B cell (primary cell): ENCODE measurements at places on chromosomes 16 and 17. TPM values are rescaled to one million over a fixed set of nuclear protein-coding genes. Genes with fewer than 3 reads are reported as not detected.

GRCh38 chr16:72246423-72246822, 74.5 kb upstream of the PMFBP1 start:
- no peak overlapping the region for H3K27ac ChIP-seq
- no peak for DNase-seq
- H3K4me1 ChIP-seq, result no peaks in the 10 kb centered on the region
- H3K4me3 ChIP-seq, result no peak overlapping the region
- no peaks in the 10 kb centered on the region for H3K27me3 ChIP-seq
- no peaks in the 10 kb centered on the region for H3K36me3 ChIP-seq

DNA sequence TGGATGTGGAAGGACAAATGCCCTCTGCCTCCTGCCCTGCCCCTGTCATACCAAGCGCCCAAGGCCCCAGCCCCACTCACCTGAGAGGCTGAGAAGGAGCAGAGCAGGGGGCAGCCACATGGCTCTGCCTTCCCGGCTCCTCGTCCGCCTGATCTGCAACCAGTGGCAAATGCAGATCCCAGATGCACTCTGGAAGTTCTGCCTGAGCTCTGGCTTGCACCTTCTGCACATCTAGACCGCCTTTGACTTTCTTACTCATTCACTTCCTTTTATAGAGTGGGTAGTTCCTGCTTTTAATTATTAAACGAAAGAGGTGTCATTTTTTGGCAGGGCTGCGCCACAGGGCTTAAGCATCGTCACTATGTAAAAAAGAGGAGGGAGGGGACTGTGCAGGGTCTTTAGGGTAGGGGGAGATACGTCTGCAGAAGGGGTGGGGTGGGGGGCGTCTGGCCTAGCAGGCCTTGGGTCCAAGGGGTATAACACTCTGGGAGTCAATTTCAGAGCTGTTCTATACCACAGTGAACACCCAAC, at the start of gene CD300LB:
TSS of gene CD300LB (minus strand) at position 245 of the 531 bp plus-strand sequence. CDS start at position 120, 125 bp downstream.
- no peak for DNase-seq
- H3K27me3 ChIP-seq, result peaks cover 13% of the 10 kb centered on the region
- H3K36me3 ChIP-seq, result no peaks in the 10 kb centered on the region
- H3K4me1 ChIP-seq, result peaks cover 28% of the 10 kb centered on the region
- no peak within 1 kb of the TSS for H3K4me3 ChIP-seq
- H3K27ac ChIP-seq, result no peak within 1 kb of the TSS

DNA sequence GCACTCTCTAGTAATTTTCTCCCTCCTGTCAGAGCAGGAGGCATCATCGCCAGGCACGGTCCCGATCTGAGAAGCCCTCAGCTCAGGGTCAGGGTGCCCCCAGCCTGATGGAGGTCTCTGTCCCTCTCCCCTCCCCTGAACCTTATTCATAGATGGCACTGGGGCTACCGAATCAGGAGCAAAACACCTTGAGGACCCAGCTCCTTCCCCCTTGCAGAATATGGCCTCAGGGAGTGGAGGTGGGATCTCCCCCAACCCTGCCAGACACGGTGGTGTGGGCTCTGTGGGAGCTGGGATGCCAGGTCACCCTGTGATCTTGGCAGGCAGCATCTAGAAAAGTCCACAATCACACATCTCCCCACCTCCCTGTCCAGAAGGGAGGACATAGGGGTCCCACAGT, 2.5 kb downstream of the CPNE2 start:
- peaks cover 14% of the 10 kb centered on the region for H3K4me1 ChIP-seq
- no peak for DNase-seq
- H3K27ac ChIP-seq, result no peak overlapping the region

GRCh38 chr16:2531371-2531695, at the start of gene CEMP1:
CEMP1 (minus strand) TSS chr16:2531408; CDS start chr16:2531073, 335 bp downstream.
- peak within 1 kb of the TSS; percentile 93 for H3K4me3 ChIP-seq
- no peak for DNase-seq
- peaks cover 8% of the 10 kb centered on the region for H3K4me1 ChIP-seq
- H3K36me3 ChIP-seq, result peaks cover 35% of the 10 kb centered on the region
- H3K27ac ChIP-seq, result peak within 1 kb of the TSS; percentile 100

DNA sequence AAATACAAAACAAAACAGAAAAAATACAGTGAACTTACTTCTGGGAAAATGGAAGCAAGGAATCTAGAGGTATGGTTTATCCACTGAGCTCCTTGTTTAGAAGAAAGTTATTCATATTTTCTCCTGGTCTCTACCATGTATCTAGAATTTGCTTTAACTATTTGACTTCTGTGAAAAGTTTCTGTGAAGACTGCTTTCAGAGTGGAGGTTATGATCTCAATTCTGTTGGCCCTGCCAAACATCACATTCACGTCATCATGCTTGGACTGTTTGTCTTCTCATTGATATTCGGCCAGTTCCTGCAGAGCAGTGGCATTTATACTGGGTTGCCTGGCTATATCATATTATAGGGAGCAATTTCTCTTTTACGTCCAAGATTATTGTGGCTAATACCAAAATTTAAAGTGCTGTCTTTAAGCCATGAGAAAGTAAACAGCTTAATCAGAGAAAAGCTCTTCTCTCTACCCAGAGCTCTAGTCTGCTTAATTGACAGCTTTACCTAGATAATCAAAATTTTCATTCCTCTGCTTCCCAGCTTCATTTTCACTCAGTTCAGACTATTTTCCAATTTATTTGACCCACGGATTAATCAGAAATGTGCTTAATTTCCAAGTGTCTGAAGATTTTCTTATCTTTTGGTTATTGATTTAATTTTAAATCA, at the start of gene ABCA8:
TSS of gene ABCA8 (minus strand) at position 212 of the 661 bp plus-strand sequence. CDS start 13,358 bp downstream, outside the sequence.
- no peaks in the 10 kb centered on the region for H3K36me3 ChIP-seq
- H3K27ac ChIP-seq, result no peak within 1 kb of the TSS
- no peak for DNase-seq
- H3K4me3 ChIP-seq, result no peak within 1 kb of the TSS
- no peaks in the 10 kb centered on the region for H3K27me3 ChIP-seq

GRCh38 chr17:32516450-32516849, 29.7 kb downstream of the CDK5R1 start:
- DNase-seq, result no peak
- H3K27ac ChIP-seq, result no peak overlapping the region
- peaks cover 65% of the 10 kb centered on the region for H3K4me1 ChIP-seq
- no peak overlapping the region for H3K4me3 ChIP-seq

DNA sequence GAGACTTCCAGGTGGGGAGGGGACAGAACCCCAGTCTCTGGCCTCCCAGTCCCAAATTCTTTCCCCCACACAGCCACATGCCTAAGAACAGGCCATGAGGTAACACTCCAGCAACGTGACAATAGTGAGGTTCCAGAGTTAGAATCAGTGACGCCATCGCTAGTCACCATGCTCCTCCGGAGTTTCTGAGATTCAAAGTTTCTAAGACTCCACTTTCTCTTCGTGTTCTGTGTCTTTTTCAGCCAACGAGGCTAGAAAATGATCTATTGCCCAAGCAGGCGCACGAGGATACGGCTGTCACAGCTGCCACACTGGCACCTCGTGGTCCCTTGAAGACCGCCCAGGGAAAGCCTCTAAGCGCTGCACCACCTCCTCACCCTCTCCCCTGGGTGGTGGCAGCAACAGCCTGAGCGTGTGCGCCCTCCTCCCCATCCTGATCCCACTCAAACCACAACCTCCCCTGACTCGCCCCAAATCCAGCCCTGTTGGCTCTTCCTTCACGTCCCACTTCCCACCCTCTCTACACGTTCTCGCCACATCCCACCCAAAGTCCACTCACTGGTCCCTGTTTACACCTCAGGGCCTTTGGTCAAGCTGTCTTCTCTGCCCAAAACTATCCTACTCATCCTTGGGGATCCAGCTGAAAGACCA, 1.0 kb downstream of the MCRIP1 start:
- peak; percentile 70 for DNase-seq
- H3K36me3 ChIP-seq, result no peaks in the 10 kb centered on the region
- peaks cover 18% of the 10 kb centered on the region for H3K4me1 ChIP-seq
- H3K27ac ChIP-seq, result peak overlapping the region; percentile 62

GRCh38 chr17:41722231-41722630, 10.1 kb downstream of the GAST start:
- H3K4me3 ChIP-seq, result no peak overlapping the region
- H3K36me3 ChIP-seq, result no peaks in the 10 kb centered on the region
- no peak overlapping the region for H3K27ac ChIP-seq
- no peaks in the 10 kb centered on the region for H3K4me1 ChIP-seq

DNA sequence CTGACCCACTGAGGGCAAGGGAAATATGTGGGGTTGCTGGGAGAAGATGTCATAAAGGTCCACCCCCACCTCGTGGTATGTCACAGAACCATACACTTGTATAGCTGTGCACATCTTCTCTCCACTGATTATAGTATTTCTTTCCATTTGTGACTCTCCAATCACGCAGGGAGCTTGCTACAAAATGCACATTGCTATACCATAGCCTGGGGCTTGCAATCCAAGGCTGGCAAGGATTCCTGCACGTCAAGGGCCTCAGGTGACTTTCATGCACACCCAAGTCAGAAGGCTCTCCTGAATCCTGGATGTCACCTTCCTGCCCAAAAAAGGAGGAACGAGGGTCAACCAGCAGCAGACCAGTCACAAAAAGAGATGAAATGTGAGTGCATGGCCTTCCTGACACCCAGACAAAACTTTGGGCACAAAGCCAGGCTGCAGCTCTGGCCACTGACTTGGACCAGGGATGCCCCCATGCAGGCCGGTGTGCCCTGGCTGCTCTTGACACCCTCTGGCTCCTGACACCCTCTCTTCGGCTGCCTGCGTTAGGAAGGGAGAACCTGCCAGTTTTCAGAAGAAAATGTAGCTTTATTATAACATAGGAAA, 12.1 kb downstream of the TBC1D26 start:
- no peak for DNase-seq
- no peak overlapping the region for H3K27ac ChIP-seq
- H3K36me3 ChIP-seq, result no peaks in the 10 kb centered on the region

- H3K27ac ChIP-seq, result no peak overlapping the region
- H3K4me1 ChIP-seq, result peaks cover 12% of the 10 kb centered on the region
- H3K36me3 ChIP-seq, result peaks cover 1% of the 10 kb centered on the region
- no peak for DNase-seq
- H3K4me3 ChIP-seq, result no peak overlapping the region
Observed at GRCh38 chr17:2485543-2485942, 26.1 kb downstream of the METTL16 start.

DNA sequence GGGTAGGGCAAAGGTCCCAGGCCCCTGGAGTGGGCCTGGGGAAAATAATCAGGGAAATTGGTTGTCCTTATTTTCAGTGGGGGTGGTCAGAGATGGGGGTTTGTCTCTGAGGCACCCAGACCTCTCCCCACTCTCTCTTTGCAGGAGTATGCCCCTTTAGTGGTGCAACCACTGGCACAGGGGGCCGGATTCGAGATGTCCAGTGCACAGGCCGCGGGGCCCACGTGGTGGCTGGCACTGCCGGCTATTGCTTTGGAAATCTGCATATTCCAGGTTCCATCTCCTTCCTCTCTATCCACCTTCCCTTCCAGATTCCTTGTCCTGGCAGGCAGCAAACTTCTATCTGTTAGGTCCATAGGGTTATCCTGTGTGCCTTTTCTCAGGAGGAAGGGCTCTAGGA, 7.6 kb downstream of the PFAS start:
- H3K27me3 ChIP-seq, result no peaks in the 10 kb centered on the region
- no peak for DNase-seq
- H3K36me3 ChIP-seq, result peaks cover 7% of the 10 kb centered on the region
- no peak overlapping the region for H3K27ac ChIP-seq
- no peak overlapping the region for H3K4me3 ChIP-seq

DNA sequence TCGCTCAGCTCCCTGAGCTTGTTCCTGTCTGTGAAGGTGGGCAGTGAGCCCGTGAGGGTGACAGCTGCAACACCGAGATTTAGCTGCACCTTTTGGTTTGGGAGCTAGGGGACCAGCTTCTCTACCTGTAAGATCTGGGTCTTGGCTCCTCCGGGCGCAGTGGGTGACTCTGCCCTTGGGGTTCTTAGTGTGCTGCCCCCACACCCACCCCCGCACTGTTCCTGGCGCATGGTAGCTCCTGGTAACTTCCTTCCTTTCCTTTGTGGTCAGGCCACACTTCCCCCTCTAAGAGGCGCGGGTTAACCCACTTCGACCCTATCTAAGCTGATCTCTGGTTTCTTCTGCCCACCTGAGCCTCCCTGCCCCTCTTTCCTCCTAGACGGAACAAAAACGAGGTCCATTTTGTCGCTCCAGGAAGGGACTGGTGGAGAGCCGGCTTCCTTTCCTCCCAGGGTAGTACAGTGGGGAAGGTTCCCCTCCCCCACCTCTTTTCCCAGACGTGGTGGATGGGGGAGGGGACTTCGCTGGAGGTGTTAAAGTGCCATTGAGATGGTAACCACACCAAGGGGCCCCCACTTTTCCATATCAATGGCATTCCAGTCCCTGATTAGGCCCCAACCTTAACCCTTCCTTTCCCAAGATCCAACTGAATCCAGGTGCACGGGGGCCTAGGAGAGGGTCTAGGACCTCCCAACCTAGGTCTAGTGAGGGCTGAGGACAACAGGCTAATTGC, 4.6 kb upstream of the CLDN9 start:
- peak; percentile 49 for DNase-seq
- H3K36me3 ChIP-seq, result no peaks in the 10 kb centered on the region
- no peak overlapping the region for H3K27ac ChIP-seq
- H3K4me1 ChIP-seq, result peaks cover 32% of the 10 kb centered on the region
- H3K4me3 ChIP-seq, result no peak overlapping the region

DNA sequence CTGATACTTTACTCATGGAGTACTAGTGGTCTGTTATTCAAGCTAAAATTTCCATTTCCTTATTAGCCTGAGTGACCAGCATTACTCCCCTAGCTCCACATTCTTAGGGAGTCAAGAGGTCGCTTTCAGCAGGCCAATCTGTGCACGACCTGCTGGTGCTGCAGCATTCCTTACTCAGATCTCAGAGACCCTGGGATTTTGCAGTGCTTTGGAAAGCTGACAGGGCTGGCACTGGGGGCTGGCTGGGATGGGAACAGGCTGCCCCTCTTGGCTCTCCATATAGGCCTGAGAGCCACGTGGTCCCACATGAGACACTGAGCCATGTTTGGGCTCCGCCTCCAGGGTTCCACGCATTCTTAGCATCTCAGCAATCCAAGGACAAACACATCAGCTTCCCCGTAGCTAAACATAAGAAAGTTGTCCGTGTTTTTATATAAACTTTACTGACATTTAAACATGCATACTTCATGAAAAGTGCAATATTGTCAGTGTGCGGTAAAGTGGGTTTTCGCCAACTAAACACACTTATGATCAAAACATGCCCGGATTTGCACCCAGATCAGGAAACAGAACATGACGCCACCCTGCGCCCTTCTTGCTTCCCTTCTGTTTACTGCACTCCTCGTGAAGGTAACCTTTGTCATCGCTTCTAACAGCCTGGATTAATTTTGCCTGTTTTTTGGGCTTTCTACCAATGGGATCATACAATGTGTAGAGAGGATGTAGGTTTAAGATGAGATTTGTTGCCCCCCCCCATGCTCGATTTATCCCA, 254.5 kb upstream of the CACNG5 start:
- no peak for DNase-seq
- H3K27me3 ChIP-seq, result no peaks in the 10 kb centered on the region
- H3K4me1 ChIP-seq, result no peaks in the 10 kb centered on the region
- H3K36me3 ChIP-seq, result no peaks in the 10 kb centered on the region
- no peak overlapping the region for H3K4me3 ChIP-seq
- H3K27ac ChIP-seq, result no peak overlapping the region

The ICAM2 gene
- polyA plus RNA-seq, result 109 and 149 TPM in 2 replicates

The CCL22 gene
- polyA plus RNA-seq, result 0.04 and 0.10 TPM in 2 replicates

The KCNJ18 gene
- not detected in 2 replicates for polyA plus RNA-seq

The DNAH9 gene
- polyA plus RNA-seq, result not detected in 2 replicates

The NOS2 gene
- polyA plus RNA-seq, result 0.12 TPM in 2 replicates

The KRT17 gene
- not detected in 2 replicates for polyA plus RNA-seq

The SETD1A gene
- 11.5 and 12.4 TPM in 2 replicates for polyA plus RNA-seq

The SMIM5 gene
- polyA plus RNA-seq, result 4.9 and 7.6 TPM in 2 replicates

The NPIPA2 gene
- 1.5 and 3.9 TPM in 2 replicates for polyA plus RNA-seq
